Epithelial cell of proximal tubule (primary cell): ENCODE measurements at places on chromosomes 7 and 10.

GRCh38 chr7:29284696-29285443 lies 90.3 kb downstream of the CHN2 start:
- DNase-seq: no peak

- no peak for DNase-seq
Observed at GRCh38 chr7:39811161-39811614, 138.9 kb upstream of the CDK13 start.

GRCh38 chr7:135718794-135719437 lies 9.1 kb downstream of the SLC13A4 start:
- no peak for DNase-seq

DNA sequence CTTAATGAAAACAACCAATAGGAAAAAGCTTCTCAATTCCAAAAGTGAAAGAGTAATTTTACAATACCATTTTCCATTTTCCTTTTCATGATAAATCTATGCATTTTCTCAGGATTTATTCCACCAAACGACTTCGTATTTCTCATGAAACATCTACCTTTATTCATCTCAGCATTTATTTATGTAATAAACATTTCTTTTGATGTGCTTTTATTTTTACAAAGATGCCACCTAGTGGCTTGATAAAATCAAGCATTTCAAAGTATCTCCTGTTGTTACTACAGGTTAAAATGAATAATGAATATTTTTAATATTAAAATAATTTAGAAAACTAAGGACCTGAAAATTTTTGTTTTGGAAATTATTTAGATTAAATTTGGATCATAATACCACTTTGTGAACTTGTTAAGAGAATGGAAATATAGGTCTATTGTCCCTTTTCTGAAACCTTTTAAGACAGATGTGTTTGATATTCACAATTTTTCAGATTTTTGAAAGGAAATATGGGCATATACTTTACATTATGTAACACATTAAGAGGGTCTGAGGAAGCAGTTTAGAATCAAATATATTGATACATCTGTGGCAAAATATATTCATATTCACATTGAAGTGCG lies 2.7 kb upstream of the IQUB start:
- DNase-seq: no peak

GRCh38 chr7:137547485-137547884 lies 204.0 kb upstream of the PTN start:
- no peak for DNase-seq

DNA sequence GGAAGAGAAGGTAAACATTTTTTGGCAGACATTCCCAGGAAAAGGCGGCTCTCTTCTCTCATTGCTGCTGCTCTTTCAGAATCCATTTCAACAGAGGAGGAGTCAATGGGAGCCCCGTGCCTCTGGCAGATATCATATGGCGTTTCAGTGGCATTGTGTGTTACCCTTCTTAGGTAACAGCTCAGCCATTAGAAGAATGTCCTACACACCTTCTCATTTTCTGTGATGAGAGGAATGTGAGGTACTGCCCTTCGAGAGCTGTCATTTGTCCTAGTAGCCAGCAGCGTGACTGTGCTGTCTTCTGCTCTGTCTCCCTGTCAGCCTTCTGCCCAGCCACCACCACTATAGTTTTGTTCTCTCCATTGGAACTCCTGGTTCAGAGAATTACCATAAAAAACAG lies 102.4 kb downstream of the EGFR start:
- no peak for DNase-seq

DNA sequence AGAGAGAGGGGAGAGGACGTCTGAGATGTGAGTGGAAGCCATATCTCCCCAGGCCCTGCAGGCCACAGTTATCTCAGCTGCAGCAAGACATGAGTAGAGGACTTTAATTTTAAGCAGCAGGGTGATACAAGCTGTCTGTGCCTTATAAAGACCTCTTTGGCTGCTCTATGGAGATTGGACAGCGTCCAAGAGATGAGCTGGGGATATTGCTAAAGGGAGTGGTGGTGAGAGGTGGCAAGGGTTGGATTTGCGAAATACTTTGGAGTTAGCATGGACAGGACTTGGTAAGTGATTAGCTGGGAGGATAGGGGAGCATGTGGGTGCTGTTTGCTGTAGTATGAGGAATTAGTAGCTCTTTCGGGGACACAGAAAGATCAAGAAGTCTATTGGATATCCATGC lies 191.8 kb downstream of the CACNB2 start:
- no peak for DNase-seq

DNA sequence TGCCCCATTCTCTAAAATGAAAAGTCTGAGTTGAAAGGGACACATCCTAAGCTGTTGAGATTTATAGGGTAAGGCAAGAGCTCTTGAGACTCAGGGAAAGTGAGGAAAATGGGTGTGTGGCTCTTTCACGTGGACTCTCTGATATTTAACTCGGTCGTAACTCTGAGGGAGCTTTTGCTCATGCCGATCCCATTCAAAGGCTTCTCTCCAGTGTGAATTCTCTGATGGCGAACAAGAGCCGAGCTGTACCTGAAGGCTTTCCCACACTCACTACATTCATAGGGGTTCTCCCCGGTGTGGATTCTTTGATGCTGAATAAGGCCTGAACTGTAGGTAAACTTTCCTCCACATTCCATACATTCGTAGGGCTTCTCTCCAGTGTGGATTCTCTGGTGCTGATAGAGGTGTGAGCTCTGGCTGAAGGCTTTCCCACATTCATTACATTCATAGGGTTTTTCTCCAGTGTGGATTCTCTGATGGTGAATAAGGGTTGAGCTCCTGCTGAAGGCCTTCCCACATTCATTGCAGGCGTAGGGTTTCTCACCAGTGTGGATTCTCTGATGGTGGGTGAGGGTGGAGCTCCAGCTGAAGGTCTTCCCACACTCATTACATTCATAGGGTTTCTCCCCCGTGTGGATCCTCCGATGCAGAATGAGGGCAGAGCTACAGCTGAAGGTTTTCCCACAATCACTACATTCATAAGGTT lies 10.4 kb downstream of the ZNF3 start:
- DNase-seq: no peak

GRCh38 chr10:10617686-10618085 lies 400.0 kb upstream of the CELF2 start:
- no peak for DNase-seq

DNA sequence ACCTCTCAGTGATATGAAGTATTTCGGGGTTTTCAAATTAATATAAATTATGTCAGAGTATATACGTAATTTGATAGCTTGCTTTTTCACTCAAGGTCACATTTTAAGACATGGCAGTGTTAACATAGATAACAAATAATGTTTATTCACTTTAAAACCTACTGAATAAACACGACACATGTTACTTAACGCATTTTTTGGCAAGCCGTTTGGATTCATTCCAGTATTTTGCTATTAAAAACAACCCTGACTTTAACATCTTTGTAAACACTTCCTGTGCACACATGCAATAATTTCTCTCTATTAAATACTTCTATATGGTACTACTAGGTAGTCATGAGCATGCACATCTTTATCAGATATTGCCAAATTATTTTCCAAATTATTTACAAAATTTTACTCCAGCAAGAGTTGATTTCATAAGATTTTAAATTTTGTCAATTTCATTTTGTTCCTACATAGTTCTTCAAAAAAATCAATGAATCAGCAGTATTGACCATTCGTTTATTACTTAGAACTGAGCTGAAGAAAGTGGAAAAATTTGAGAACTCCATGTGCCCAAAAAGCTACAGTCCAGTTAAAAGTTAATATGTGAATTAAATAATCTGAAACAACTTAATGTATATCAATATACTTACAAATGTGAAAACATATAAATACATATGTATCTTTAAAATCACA lies 26.8 kb upstream of the THSD7A start:
- DNase-seq: no peak

- no peak for DNase-seq
Observed at GRCh38 chr7:80488406-80488805, 23.5 kb downstream of the GNAT3 start.

DNA sequence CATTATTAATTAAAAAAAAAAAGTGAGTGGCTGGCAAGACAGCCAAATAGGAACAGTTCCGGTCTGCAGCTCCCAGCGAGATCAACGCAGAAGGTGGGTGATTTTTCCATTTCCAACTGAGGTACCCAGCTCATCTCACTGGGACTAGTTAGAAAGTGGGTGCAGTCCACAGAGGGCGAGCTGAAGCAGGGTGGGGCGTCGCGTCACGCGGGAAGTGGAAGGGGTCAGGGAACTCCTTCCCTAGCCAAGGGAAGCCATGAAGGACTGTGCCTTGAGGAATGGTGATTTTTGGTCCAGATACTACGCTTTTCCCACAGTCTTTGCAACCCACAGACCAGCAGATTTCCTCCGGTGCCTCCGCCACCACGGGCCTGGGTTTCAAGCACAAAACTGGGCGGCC lies 133.7 kb downstream of the SNX13 start:
- no peak for DNase-seq

GRCh38 chr7:28686418-28686800 lies 271.7 kb downstream of the TRIL start:
- DNase-seq: no peak

DNA sequence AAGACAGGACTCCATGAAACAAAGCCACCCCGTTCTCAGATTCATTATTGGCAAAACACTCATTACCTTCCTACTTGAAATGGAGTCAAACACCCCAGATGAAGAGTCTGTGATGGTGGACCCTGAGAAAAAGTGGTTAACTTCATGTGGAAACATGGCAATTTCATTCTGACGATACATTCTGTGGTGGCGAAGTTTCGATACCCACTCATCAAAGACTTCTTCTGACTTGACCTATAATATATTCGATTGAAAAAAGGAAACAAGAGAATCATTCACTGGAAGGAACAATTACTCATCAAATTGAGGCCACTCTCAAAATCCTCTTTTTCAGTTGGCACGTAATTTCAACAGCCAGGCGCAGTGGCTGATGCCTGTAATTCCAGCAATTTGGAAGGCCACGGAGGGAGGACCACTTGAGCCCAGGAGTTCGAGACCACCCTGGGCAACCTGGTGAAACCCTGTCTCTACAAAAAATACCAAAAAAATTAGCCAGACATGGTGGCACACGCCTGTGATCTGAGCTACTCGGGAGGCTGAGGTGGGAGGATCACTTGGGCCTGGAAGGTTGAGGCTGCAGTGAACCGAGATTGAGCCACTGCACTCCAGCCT lies 108.8 kb upstream of the GSDME start:
- DNase-seq: no peak
